Activated CD4-positive, alpha-beta T cell treated with anti-CD3 and anti-CD28 coated beads for 24 hours (primary cell): ENCODE measurements at places on chromosomes 12 and 14.
A peak's percentile ranks its signal among the peaks of the same experiment; 100 is the strongest.

GRCh38 chr12:49091836-49092085 is 2.8 kb downstream of the DHH start:
- no peak for DNase-seq

GRCh38 chr12:121738340-121738858 is 25.8 kb downstream of the TMEM120B start:
- DNase-seq = no peak

DNA sequence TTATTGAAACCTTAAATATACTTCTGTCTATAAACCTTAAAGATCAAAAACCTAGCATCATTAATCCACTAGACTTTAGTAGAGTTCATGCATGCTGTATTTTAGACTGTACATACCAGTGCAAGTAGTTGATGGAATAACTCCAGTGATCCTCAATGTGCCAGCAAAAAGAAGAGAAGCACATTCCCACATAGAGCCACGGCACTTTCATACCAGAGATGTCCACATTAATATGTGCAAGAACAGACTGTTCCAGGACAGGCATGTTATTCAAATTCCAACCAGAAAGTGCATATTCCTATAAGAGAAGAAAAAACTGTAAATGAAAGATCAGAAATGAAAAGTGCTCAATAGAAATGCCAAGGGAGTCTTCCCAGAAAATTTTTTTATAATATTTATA is 55.0 kb downstream of the KDM5A start:
- DNase-seq = no peak

- no peak for DNase-seq
Observed at GRCh38 chr14:38605193-38606114, 349.6 kb upstream of the CLEC14A start.

DNA sequence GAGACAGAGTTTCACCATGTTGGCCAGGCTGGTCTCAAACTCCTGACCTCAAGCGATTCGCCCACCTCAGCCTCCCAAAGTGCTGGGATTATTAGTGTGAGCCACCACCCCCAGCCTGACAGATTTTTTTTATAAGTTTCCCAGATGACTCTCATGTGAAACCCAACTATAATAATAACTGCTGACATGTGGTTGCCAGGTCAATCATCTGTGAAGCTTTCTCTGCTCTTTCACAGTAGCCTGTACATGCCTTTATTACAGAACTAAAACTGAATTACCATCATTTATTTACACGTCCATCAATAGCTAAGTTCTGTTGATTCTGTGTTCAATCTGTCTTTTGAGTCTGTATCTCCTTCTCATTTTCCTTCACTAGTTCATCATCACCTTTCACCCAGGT is 218.5 kb downstream of the RPS29 start:
- DNase-seq = no peak

GRCh38 chr12:93274937-93275336 is 102.8 kb upstream of the NUDT4 start:
- DNase-seq = no peak

DNA sequence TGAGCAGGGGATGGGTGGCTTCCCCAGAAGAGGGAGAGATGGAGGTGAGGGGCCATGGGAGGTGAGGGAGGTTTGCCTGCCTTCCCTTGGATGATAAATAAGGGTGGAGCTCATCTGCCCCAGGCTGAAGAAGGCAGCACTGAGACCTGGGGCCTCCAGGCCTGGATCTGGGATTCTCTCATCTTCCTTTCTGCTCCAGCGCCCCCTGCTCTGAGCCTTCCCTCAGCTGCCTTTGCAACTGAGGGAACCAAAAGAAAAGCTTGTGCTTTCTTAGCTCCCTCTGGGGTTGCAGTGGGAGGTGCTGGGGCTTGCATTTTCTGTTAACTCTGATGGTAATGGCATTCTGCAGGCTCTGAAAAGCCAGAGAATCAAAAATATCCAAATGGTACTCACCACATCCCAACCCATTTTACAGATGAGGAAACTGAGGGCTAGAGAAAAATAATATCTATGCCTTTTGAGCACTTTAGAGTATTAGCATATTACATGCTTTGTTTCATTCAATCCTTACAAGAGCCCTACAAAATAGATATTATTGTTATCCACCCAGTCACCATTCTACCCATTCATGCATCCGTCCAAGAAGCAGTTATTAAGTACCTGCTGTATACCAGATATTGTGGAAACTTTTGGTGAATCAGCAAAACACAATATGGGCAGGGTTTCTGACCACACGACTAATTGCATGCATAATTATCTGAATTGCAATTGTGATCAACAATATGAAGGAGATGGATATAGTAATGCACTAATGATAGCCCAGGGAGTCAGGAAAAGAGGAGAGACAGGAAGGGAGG is 102.2 kb downstream of the WSCD2 start:
- no peak for DNase-seq

GRCh38 chr12:91667694-91668093 is 478.0 kb downstream of the BTG1 start:
- DNase-seq = no peak

GRCh38 chr14:87679866-87680265 is 313.1 kb downstream of the GALC start:
- no peak for DNase-seq

DNA sequence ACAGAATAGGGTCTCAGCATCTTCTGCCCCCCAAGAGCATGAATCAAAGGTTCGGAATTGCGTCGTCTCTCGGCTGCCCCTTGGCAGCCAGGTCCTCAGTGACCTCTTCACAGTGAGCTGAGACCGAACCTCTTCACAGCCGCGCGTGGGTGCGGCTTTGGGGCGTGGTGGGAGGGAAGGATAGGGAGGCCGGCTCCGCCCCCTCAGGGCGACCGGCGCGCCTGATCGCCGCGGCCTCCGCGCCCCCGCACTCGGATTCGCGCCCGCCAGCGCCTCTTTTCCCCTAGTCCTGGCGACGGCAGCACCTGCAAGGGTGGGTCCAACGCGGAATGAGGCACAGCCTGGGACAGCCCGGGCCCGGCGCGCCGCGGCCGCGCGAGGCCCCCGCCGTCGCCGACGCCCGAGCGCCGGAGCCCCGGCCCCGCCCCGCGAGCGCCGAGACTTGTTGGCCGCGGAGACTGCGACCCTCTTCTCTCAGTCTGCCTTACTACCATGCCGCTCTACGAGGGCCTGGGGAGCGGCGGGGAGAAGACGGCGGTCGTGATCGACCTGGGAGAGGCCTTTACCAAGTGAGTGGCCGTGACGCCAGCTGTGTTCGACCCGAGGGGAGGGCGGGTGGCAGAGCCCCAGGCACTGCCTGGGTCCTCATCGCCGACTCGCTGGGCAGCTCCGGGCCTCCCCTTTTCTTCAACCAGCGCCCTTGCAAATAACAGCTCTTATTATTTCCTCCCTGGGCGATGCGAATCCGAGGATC is at the start of gene ACTR10:
ACTR10 (plus strand) TSS at position 424 of the 754 bp plus-strand sequence; CDS start at position 493, 69 bp downstream.
- DNase-seq = peak; percentile 80

GRCh38 chr12:132186857-132187620 is 42.8 kb downstream of the NOC4L start:
- DNase-seq = no peak

DNA sequence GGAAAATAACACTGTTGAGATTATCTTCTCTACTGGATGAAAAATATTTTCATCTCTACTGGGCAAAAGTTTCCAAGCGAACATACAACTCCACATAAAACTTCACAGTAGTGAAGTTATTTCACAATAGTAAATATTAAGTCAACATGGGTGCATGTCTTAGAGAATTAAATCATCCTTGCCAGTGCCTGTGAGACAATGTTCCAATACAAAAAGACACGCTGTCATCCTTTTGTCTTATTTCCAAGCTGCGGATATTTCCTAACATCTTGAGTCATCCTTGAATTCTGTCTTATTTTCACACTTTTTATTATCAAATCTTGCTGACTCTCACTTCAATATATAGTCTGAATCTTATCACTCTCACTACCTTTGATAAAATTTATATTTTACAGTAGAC is 142.9 kb upstream of the KITLG start:
- no peak for DNase-seq

- DNase-seq = no peak
Observed at GRCh38 chr12:102735104-102735503, 181.9 kb downstream of the PAH start.

DNA sequence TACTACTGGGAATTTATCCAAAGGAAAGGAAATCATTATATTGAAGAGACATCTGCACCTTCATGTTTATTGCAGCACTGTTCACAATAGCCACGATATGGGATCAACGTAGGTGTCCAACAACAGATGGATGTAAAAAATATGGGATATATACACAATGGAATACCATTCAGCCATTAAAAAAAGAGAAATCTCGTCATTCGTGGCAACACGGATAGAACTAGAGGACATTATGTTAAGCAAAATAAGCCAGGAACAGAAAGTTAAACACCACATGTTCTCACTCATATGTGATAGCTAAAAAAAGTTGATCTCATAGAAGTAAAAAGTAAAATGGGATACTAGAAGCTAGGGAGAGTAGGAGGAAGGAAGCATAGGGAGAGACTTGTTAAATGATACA is 82.9 kb upstream of the CLMN start:
- no peak for DNase-seq

- DNase-seq = no peak
Observed at GRCh38 chr12:49502590-49502989, 36.2 kb upstream of the KCNH3 start.
